ENCODE measurements at places on chromosomes 6 and 20.

DNA sequence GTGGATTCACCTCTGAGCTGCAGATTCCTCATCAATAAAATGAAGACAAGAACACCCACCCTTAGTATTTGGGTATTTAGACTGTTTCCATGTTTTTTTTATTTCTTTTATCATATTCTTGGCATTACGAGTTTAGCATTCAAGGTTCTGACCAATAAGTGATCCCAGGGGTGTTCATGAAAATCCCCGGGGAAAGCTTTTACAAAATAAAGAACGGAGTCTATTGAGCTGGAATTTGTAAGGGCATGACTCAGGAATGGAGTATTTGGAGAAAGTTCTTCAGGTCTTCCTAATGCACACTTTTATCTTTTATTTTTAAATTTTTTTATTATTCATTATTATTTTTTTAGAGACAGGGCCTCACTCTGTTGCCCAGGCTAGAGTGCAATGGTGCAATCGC is 19.4 kb upstream of the TOX2 start:
- DNase-seq, result no peak

DNA sequence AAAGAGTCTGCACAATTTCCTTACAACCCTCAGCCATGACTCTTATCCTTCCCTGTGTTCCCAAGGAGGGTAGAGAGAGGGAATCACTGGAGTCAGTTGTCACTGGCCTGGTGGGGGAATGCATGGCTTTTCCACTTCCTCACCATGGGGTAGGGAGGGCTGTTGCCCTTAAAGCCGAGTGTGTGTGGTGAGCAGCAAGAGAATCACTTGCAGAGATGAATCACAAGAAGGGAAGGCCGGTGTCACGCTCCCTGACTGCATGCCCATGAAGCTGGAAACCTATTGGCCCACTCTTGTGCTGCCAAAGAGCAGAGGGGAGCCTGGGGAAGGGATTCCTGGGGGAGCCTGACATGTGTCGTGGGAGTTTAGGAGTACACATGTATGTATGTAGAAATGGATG is 18.1 kb upstream of the BMP6 start:
- no peak for DNase-seq

GRCh38 chr6:105136431-105137350 is 43.1 kb downstream of the POPDC3 start:
- peak; percentile 36 for DNase-seq

GRCh38 chr6:88734544-88734943 is 228.9 kb downstream of the RNGTT start:
- DNase-seq, result no peak

DNA sequence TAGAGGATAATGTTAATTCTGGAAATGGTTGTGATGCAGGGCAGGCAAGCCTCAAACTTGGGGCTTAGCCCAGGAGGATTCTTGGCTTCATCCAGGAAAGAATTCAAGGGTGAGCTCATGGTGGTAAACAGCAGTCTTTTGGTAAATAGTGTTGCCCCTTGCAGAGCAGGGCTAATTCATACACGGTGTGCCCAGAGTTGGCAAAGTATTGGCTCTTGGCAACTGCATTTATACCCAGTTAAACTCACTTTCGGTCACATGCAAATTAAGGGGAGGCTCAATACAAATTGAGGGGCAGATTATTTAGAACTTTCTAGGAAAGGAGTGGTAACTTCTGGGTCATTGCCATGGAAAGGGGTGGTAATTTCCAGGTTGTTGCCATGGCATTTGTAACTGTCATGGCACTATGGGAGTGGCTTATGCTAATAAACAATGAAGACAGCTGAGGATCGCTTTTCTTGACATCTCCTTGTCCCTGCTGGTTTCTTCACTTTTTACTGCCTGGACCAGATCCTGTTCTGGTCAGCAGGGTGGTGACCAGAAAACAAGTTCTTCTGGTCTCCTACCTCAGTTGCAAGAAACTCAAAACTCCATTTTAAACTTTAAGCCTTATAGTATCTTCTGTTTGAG is 3.9 kb upstream of the OTOR start:
- no peak for DNase-seq

DNA sequence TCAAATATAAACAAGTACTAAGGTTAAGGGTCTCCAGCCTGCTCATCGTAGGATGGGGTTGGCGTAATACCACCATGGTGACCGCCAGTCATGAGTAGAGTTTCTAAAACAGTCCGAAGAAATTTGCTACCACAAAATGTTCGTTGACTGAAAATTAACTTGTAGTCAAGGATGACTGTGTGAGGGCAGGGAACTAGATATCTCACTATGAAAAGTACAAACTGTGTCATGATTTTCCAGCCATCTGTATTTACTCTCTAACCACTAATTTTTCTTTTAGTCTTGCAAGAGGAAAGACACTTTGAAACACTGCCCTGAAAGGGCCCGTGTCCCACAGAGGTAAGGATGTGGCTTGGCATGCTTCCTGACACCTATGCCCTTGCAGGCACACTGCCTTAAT is 99.7 kb downstream of the IRF4 start:
- peak; percentile 23 for DNase-seq

GRCh38 chr6:2794171-2794730 is 29.1 kb downstream of the WRNIP1 start:
- no peak for DNase-seq

DNA sequence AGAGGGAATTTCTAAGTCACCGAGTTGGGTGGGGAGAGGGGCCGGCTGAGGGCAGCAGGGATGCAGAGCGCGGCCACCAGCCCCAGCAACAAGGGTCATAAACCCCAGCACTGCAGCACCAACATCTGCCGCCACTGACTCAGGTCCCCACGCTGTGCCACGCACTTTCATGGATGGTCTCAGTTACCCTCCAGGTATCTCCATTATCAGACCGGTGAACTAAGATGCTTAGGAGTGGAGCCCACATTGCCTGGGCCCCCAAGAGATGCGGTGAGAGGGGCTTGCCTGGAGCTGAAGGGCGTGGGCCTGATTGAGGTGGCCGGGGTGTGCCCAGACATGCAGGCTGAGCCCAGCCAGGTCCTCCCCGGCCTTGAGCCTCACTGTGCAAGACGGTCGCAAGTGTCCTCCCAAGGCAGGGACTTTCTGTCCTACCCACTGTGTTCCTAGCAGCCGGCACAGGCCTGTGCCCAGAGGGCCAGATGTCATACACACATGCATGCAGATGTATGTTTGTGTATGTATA is 19.3 kb downstream of the RBM38 start:
- peak; percentile 45 for DNase-seq

DNA sequence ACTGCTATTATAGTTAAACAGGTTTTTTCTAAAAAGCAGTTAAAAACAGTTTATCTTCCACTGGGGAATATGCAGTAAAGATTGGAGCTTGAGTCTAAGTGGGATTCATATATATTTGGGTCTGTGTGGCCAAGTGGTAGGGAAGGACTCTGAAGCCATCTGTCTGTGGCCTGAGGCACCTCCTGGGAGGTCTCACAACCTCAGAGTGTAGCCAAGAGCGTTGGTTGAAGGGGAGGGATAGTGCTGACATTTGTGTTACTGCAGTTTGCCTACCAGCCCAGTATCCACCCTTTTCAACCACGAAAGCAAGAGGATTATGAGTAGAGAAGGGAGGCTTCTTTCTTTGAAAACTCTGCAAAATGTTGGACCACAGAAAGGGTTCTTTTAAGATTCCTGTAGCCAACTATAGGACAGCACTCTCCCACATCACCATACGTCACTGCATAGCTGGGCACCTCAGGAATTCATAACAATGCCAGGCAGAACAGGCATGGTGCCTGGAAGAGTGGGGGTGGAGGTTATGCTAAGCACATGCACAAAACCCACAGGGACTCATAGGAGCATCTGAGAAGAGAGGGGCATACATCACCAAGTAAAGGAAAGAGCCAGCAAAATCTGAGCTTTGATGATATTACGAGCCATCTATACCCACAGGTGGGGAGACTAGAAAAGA is 90.5 kb upstream of the HEY2 start:
- DNase-seq, result no peak

- no peak for DNase-seq
These were observed 272.5 kb downstream of the CLIC5 start for GRCh38 chr6:45743028-45743615.

DNA sequence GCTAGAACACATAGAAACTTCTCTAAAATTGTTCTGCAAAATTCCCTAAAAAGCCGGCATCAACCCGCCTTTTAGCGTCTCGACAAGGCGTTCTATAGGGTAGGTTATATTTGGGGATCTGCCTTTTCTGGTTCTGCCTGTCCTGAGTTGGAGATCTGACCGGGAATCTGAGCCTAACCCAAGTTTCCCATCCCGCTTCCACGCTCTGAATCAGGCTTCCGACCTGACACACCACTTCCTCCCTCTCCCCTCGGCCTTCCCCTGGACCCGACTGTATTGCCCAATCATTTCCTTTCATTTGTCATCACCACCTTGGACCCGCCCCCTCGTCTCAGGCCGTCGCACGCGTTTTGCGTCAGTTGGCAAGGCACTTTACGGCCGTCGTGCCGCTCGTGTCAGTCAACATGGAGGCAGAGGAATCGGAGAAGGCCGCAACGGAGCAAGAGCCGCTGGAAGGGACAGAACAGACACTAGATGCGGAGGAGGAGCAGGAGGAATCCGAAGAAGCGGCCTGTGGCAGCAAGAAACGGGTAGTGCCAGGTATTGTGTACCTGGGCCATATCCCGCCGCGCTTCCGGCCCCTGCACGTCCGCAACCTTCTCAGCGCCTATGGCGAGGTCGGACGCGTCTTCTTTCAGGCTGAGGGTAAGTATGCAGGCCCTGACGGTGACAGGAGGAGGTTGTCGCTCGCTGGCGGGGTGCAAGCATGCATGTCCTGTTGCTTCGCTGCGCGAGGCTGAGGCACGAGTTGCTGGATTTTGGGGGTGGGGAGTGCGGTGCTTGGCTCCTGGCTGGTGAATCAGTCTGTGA is at the start of gene ABT1:
TSS of gene ABT1 (plus strand) at position 375 of the 810 bp plus-strand sequence. CDS start at position 405, 30 bp downstream.
- peak; percentile 99 for DNase-seq

DNA sequence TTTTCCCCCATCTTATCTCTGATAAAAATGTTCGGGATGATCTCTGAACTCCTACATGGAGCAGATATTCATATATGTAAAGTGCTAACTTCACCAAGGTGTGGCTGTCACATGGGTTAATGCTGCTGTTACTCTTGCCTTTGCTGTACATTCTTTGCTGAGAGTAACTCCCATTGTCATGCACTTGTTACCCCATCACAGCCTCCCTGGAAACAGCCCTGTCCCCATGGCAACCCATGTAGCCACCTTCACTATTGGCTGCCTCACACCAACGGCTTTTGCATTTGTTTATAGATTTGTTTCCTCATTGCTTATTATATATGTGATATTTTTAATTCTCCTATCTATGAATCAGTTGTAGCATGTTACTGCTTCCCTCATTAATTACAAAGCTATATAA is 17.3 kb upstream of the IBTK start:
- DNase-seq, result no peak

DNA sequence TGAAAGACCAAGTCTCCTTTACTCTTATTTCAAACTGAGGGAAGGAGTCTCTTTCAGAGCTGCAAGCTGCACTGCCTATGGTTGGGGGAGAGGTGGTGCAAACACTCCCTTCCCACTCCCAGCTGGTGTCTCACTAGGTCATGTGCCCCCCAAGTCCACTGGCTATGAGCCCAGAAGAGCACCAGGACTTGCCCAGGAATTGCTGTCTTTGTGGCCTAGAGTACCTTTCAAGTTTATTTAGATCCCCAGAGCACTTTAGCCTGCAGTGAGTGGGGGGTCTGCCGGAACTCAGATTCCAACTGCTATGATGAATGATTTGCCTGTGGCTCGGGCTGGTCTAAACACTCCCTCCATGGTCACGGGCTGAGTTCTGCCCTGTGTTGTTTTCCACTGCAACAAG is 192.6 kb upstream of the CITED2 start:
- peak; percentile 41 for DNase-seq

DNA sequence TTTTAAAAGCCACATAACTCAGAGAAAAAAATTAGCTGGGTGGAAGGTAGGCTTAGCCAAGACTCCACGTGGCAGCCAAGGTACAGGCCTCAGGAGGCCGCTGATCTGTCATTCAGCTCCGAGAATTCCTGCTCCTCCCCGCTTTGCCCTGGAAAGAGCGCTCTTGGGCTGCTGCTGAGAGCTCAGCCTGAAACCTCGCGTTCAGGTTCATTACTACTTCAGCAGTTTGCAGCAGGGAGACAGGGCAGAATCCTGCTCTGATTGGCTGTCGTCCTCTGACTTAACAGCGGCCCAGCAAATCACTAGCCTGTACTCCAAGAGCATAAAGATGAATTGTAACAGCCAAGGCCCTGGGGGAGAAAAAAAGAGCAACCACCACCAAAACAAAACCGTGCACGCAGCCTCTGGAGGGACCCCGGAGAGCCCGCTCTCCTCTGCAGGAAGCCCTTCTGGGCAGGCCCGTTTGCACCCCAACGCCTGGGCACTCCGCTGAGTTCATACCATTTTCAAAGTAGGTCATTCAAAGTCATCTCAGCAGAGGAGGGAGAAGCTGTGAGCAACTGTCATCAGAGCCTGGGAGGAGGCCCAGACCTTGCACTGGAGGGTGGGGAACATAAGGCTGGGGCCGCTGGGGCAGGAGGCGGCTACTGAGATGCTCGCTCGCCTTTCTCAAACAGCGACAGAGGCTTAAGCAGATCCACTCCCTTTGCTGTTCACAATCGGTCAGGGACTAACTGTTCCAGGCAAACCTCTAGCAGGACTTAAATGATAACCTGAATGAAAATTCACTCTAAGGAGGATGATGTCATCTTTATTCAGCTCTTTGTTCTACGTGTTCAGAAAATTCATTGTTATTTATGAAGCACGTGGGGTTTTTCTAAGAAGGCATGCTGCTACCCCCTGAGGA is 42.3 kb upstream of the ATXN1 start:
- DNase-seq, result no peak

- DNase-seq, result no peak
These were observed 11.5 kb downstream of the SLC4A11 start for GRCh38 chr20:3227506-3227905.

DNA sequence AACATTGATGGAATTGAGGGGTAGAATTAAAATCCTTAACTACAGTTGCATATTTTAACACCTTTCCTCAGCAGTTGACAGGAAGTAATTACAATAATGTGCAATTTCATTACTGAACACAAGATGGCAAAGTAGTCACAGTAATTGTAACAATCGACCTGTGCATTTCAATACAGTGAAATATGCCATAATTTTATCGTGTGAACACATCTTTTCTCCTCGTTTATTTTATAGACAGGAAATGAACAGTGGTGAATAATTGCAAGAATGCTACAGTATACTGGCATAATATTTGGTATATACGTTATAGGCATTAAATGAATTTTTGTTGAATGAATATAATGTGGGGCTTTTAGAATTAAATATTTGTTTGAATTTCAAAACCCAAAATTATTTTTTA is 25.0 kb downstream of the CYB5R4 start:
- peak; percentile 87 for DNase-seq

GRCh38 chr6:159677506-159678165 is 15.4 kb downstream of the SOD2 start:
- no peak for DNase-seq

DNA sequence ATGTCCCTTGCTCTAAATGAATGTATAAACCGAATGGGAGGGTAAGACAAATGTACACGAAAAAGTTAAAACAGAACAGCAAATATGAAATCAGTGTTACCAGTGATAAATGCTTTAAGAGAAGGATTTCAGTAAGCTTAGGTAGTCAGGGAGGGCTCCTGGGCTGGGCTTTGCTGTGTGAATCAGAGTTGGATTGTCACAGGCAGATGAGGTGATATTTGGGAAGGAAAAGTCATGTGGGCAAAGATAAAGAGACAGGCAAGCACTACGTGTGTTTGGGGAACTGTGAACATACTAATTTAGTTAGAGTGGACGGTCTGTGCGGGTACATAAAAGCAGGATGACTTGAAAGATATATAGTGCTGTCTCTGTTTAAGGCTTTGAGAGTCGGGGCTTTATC is 114.8 kb downstream of the CRYBG1 start:
- DNase-seq, result peak; percentile 6
